Dermis blood vessel endothelial cell (primary cell): ENCODE measurements at places on chromosomes 13 and 19. TPM values are rescaled to one million over a fixed set of nuclear protein-coding genes. Genes with fewer than 3 reads are reported as not detected.
A peak's percentile ranks its signal among the peaks of the same experiment; 100 is the strongest.

Gene ATP4B
- total RNA-seq: not detected in 2 replicates

DNA sequence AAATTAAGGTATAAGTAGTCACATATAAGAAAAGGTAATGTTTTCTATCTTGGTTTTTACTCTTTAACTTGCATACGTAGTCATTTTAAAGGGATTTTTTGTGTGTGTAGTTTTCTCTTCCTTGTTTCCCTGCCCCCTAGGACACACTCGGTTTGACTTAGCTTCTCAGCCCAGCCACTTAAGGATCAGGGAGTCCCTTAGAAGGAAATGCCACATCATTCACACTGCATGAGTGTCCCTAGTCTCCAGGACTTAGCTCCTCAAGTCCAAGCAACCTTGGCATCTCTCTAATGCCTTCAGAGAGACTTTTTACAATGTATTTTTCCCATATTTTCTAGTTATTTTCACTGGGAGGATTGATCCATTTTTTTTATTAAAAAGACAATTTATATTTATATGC, 1407.7 kb downstream of the EFNB2 start:
- no peak for DNase-seq

DNA sequence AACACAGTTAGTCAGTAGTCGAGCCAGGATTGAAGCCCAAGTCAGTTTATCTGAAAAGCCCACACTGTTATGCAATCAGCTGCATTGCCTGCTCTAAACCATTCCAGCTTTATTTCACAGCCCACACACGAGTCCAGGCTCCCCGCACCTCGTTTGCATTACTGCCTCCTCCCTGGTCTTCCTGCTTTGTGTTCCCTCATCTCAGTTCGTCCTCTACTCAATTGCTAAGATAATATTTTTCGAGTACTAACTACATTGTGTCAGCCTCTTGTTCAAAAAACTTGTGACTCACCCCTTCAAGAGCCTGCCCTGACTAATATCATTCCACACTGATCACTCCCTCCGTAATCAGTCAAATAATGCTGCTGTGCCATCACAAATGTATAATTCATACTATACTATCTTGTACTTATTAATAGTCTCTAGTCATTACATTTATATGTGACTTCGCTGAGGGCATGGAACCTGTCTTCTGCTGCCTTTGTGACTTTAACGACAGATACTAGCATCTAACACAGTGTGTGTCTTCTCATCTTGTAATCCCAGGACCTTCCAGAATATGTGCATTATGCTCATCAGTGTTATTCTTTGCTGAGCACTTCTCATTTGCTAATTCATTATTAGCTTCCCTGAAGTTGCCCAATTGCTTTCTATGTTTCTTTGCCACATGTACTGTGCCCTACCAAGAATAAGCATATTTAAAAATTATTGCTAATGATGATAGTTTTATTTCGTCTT, 26.2 kb upstream of the WDFY2 start:
- DNase-seq: peak; percentile 16

DNA sequence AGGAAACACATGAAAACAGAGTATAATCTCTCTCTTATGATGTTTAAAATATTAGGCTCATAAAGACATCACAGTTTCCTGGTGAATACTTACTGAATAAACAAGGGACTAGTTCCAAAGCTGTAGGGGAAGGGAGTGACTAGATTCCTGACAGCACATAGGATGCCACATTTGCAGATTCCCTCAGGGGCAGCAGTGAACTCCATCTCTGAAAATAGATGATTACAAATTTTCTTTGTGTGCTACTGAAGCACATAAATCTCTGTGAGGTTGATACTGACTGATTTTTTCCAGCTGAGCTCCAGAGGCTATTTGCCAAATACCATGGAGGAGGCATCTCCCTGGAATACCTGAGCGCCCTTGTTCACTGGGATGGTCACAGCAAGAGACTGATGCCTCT, 77.3 kb downstream of the FGF9 start:
- no peak for DNase-seq

GRCh38 chr13:37123337-37123736, 17.9 kb upstream of the CSNK1A1L start:
- no peak for DNase-seq

- DNase-seq: no peak
Observed at GRCh38 chr19:8501516-8501915, 924 bp downstream of the PRAM1 start.

DNA sequence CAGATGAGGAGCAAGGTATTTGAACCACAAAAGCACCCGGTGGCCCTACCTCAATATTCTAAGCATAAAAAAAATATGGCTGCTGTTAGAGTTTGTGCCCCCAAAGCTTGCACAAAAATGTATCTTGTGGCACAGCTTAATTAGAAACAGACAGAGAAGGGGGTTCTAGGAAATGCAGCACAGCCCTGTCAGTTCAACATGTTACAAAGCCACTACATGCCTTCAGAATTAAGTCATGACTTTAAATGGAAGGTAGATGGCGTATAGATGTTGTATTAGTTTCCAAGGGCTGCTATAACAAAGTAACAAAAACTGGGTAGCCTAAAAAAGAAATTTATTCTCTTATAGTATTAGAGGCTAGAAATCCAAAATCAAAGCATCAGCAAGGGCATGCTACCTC, 703.8 kb downstream of the DIAPH3 start:
- peak; percentile 30 for DNase-seq

- no peak for DNase-seq
Observed at GRCh38 chr19:13844130-13844631, 32.8 kb upstream of the NANOS3 start.

DNA sequence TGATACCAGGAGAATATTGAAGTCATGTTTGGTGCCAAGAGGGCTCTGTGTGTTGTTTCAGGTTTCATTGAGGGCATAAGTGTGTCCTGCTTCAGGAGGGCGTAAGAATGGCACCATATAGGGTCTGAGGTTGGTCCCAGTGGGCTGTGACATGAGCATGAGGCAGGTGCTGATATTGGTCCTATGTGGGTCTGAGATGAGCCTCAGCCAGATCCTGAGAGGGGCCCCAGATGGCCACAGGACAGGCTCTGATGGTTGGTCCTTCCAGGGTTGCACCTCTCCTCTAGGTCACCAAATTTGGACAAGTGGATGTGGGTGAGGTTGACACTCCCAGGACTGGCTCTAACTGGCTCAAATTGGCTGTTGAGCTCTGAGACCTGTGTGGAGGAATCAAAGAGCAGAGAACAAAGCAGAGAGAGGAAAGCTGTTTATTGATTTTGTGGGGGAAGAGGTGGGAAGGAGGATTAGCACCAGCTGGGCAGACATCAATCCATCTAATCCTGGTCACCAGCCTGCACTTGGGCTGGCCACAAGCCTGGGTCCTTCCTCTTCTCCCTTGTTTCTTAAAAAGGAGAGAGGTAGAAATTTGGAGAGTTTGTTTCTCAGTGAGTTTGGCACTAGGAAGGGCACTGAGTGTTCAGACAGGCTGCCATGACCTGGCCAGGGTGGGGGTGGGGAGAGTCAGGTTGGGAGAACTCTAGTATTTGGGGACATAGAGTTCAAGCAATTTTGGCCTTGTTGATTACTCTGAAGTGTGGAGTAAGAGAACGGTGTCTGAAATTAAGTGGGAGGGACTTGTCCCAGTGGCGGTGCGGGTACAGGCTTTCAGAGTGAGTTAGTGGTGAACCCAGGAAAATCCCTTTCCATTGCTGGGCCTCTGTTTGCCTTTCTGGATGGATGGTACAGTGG, 38.7 kb downstream of the CYP2B6 start:
- no peak for DNase-seq

Gene SNRPD2
- 218 and 295 TPM in 2 replicates for total RNA-seq

DNA sequence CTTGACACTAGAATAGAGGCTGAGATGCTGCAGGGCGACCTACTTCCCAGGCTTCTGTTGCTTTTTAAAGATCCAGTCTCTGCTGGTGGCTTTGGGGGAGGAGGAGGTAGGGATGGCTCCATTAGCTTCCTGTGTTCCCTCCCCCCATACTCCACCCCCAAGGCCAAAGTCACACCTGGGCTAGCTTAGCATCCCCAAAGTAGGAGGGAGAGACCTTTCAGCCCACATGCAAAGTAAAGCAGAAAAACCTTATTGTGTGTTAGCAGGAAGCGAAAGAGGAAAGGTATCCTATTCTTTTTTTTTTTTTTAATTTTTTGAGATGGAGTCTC, 3.2 kb upstream of the TNPO2 start:
- no peak for DNase-seq

- DNase-seq: no peak
Observed at GRCh38 chr19:57803265-57803593, 11.5 kb downstream of the ZNF552 start.

- DNase-seq: peak; percentile 96
Observed at GRCh38 chr19:48333467-48334384, 8.4 kb downstream of the EMP3 start.

DNA sequence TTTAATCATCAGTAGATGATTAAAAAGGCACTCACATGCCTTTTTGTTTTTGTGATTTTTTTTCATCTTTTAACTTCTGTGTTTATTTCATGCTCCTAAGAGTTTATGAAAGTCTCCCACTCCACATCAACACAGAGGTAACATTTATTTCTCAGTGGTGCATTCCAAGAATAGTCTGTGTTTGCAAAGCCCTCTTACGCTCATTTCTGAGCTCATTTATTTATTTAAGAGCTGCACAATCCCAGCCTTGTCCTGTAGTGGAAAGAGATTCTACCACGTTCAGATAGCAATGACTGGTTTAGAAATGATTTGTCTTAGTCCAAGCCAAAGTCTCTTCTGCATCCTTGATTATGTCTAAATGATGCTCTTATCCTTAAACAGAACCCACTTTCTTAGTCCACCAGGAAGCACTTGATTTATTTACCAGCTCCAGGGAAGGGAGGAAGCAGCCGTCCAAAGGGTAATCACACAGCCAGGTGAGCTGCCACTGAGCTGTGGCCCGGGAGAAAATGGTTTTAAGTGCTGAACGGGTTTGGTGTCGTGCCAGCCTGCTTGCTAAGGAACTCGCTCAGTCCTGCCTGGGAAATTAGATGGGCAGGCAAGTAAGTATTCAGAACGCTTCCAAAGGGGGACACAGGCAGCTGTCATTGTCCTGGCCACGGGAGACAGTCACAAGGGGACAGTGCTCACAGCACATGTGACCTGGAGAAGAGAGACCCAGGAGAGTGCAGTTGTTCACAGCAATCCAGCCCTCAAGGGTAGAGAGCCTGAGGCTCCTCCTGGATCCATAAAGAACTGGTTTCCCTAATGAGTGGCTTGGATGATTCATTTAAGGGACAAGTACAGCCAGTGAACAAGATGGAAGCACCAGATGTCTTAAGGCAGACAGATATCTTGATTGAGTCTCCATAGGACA, 131.8 kb upstream of the WASF3 start:
- DNase-seq: no peak

DNA sequence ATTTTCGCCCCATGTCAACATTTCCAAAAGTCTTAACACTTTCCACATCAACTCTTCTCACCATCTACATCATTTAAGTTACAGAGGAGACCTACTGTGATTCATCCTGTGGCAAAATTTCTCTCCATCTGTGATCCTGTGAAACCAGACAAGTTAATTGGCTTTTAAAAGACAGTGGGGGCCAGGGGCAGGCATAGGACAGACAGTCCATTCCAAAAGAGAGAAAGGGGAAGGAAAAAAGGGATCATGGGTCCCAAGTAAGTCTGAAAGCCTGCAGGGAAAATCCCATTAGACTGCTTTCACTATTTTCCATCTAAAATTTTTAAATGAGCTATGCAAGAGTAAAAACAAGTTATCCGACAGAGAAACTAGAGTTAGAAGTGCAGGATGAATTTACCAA, 121.0 kb downstream of the MRPL57 start:
- no peak for DNase-seq

Gene KRTDAP
- not detected in 2 replicates for total RNA-seq

DNA sequence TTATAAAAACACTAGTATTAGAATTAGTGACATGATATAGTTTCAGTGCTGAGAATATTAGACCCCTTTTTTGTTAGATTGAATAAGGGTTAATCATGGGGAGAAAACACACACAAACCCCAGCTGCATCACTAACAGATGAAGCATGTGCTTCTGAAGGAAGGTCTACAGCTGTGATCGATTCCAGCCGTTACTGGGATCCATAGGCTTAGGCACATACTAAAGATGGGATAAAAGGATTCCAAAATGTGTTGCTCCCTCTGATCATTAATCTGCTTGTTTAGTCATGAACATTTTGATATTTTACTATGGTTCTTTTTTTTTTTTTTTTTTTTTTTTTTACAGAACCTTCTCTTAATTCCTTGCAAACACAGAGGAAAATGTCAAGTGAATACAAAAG, 1591.3 kb downstream of the EFNB2 start:
- no peak for DNase-seq

DNA sequence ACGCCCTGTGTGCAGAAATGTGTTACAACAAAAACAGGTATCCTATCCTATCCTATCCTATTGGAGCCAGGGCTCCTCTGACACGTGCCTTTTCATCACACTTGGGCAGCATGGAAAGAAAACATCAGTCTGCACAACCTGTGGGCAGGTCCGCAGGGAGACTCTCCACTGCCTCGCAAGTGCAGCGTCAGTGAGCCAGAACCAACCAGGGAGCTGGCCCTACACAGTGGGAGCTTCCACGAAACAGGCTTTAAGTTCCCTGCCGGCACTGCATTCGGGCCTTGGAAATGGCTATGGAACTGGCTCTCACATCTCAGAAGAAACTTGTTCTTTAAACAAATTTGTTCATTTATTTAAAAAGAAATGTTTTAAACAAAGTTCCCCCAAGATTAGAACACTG, 49.5 kb downstream of the SLC7A1 start:
- peak; percentile 42 for DNase-seq

- peak; percentile 51 for DNase-seq
Observed at GRCh38 chr19:1069009-1069779, 2.2 kb downstream of the ARHGAP45 start.

Gene VSTM1
- not detected in 2 replicates for total RNA-seq

- peak; percentile 23 for DNase-seq
Observed at GRCh38 chr13:64869539-64869938, 2360.6 kb downstream of the PCDH9 start.

Gene SAFB2
- total RNA-seq: 33.4 and 47.5 TPM in 2 replicates

DNA sequence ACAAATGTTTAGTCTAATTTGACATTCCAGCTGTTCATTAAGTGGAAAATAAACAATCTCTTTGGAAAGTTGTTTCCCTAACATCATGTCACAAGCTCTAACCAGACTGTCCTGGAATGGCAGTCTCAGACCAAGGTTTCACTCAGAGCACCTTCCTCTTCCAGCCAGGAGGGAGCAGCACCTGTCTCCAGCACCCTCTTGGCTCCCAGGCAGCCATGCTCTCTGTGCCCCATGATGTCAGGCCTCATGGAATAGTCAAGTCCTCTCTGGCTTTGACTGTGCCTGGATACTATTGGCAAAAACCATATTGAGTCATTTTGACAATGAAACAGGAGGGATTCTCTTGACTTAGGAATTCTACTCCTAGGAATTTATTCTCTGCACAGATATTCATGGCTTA, 171.4 kb downstream of the OXGR1 start:
- peak; percentile 25 for DNase-seq

Gene TMEM59L
- total RNA-seq: under 0.01 TPM in 1 of 2 replicates, not detected in the other

DNA sequence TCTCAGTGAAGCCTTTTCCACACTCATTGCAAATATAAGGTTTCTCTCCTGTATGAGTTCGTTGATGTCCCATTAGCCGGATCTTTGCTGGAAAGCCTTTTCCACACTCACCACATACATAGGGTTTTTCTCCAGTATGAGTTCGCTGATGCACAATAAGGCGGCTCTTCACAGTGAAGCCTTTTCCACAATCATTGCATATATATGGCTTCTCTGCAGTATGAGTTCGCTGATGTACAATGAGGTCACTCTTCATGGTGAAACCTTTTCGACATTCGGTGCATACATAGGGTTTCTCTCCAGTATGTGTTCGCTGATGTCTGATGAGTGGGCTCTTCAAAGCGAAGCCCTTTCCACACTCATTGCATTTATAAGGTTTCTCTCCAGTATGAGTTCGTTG, 6.8 kb upstream of the ZNF350 start:
- DNase-seq: no peak
